ENCODE measurements at places on chromosomes 7 and 10. TPM values are rescaled to one million over a fixed set of nuclear protein-coding genes. Genes with fewer than 3 reads are reported as not detected.

Gene SPDYE16
- total RNA-seq = not detected

Gene PNLIPRP3
- total RNA-seq = not detected

Gene CAMK1D
- 8.4 TPM for total RNA-seq

Gene VAX1
- total RNA-seq = not detected

Gene ANK3
- 44.9 TPM for total RNA-seq

Gene UPK3B
- total RNA-seq = not detected

Gene SYT15B
- total RNA-seq = 2.5 TPM

- no peak for DNase-seq
These were observed 48.4 kb upstream of the GTF2IRD1 start for GRCh38 chr7:74405191-74405898.

DNA sequence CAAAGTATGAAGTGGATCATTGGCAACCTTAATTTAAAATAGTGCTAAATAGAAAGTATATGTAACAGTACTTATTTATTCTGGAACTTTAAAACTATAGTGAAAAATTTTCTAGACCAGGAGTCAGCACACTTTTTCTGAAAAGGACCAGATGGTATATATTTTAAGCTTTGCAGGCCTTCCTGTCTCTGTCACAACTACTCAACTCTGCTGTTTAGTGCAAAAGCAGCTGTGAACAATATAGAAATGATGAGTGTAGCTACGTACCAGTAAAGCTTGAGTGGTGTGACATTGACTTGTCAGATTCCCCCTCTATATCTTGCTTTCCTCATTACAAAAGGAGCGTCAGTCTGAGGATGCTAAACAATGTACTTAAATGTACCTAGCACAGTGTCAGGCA, 88.1 kb upstream of the IGFBP3 start:
- no peak for DNase-seq

- no peak for DNase-seq
These were observed at the start of gene UCN3 for GRCh38 chr10:5364890-5365338. UCN3 (plus strand) TSS chr10:5364966; CDS start chr10:5373721, 8,755 bp downstream.

GRCh38 chr7:22074897-22075296, 129.2 kb upstream of the CDCA7L start:
- DNase-seq = no peak

DNA sequence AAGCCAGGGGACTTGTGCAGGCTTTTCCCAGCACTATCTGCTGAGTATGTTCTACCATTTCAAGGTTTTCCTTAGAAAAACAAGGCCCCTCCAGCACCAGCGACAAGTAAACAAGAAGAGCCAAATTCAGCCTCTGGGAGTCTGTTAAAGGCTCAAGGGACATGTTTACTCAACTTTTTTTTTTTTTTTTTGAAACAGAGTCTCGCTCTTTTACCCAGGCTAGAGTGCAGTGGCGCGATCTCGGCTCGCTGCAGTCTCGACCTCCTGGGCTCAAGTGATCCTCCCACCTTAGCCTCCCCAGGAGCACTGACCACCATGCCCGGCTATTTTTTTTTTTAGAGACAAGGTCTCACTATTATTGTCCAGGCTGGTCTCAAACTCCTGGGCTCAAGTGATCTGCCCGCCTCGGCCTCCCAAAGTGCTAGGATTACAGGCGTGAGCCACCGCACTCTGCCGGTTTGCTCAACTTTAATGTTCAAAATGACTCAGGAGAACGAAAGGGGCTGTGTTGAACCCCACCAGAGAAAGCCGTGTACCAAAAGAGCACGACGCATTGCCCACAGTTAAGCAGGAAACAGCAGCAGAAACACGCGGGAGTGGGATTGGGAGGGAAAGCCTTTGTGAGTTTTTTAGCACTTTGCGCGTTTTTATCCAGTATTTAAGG, 772 bp downstream of the PRDX3 start:
- no peak for DNase-seq

GRCh38 chr7:3078514-3078913, 34.8 kb upstream of the CARD11 start:
- no peak for DNase-seq

- no peak for DNase-seq
These were observed 448.5 kb downstream of the KCNMA1 start for GRCh38 chr10:77189075-77189474.

All from esophagus muscularis mucosa (tissue), 4 donors.